NCI-H774 (cell line): ENCODE measurements at places on chromosomes 1 and 21.

GRCh38 chr1:178632653-178633052 lies 92.4 kb upstream of the RALGPS2 start:
- DNase-seq = no peak

DNA sequence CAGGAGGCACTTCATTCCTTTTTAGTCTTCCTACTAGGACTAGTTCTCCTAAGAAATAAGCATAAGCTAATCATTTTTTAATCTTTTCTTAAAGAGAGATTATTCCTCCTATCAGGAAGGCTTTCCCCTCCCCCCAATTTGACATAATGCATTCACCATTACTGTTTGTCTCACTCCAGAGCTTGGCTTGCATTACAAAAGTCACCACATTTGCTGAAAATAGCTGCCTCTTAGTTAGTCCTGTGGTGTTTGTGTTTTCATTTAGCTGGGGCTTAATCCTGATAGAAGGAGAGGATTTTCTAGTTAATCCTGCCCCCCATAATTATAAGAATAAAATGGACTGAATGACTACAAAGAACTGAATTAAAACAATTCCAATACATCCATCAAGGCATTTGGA lies 307.1 kb upstream of the RRP15 start:
- no peak for DNase-seq

- no peak for DNase-seq
Observed at GRCh38 chr1:24108334-24109165, 3.4 kb downstream of the MYOM3 start.

DNA sequence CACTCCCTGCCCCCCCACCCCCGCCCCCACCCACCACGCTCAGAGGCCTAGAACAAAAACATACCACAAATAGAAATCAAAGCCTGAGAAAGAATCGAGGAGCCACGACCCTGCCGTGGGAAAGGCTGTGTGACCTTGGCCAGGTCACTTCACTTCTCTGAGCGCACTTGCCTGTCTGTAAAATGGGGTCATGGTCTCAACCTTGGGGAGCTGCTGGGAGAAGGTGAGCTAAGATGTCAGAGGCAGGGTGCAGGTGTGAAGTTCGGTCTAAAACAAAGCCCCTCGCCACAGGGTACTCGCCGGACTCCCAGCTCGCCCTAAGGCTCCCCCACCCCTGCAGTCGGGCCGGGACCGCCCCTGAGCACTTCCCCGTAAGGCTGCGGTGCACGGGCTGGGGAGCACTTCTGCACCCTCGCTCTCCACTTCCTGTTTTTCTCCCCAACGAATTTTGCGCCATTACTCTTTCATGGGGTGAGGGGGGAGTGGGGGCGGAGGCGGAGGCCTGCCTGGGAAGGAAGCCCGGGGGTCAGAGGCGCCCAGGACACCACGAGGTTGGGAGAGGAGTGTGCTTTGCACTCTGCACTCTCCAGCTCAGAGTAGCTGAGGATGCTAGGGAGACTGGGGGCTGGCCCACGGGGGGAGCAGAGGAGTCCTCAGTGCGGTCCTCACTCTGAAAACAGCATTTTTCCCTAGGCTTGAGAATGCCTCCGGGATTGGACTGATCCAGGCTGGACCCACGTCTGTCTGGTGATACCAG lies 21.9 kb upstream of the PIK3CD start:
- no peak for DNase-seq

GRCh38 chr1:27726173-27727044 lies 648 bp downstream of the FAM76A start:
- peak; percentile 13 for DNase-seq

DNA sequence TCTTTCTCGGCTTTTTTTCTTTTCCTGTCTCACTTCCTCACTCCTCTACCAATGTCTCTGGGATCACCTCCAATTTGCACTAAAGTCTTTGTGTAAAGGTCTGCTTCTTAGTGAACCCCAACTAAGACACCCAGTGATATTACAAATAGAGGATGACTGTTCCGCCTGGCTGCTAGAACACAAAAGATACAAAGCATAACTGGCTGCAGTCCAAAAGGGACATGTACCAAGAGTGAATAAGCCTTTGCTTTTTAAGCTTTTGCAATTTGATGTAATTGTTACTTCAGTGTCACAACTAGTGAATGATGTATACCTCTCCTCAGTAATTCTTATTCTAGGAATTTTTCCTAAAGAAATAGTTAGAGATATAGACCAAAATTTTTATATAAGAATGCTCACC lies 82.8 kb upstream of the BEND5 start:
- DNase-seq = peak; percentile 43

GRCh38 chr1:166170075-166170474 lies 3.3 kb upstream of the FAM78B start:
- DNase-seq = no peak

- DNase-seq = no peak
Observed at GRCh38 chr21:36806103-36806502, 107.2 kb downstream of the SIM2 start.

DNA sequence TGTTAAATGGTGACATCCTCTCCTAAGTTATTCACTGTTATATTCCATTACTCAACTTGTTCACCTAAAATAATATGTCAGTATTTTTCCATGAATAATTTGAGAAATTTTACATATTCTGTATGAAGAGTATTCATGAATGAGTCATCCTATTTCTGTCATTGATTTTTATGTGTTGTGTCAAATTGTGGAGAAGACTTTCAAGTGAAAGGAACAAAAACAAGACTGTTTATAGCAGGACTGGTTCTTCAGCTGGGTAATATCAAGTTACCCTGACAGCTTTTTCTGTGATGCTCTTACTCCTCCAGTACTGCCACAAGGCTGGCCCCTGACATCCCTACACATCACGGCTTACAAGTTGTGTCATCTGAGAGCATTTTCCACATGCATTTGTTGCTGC lies 847.7 kb downstream of the NCAM2 start:
- no peak for DNase-seq

DNA sequence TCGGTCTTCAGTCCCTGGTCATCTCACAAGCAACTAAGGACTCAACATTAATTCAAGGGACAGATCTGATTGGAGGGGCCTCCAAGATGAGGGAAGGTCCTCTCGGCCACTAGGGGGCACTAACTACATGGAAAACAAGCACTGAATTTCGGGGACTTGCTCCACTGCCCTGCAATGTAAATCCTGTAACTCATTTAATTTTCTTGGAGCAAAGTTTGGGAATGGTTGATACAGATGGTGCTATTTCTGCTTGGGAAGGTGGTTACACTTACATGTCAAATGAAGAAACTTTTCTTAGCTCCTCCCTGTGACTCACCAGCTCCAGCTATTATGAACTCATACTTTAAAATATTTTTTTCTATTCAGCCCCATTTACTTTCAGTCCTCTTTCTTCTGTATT lies 97.4 kb upstream of the KCNJ15 start:
- peak; percentile 45 for DNase-seq

DNA sequence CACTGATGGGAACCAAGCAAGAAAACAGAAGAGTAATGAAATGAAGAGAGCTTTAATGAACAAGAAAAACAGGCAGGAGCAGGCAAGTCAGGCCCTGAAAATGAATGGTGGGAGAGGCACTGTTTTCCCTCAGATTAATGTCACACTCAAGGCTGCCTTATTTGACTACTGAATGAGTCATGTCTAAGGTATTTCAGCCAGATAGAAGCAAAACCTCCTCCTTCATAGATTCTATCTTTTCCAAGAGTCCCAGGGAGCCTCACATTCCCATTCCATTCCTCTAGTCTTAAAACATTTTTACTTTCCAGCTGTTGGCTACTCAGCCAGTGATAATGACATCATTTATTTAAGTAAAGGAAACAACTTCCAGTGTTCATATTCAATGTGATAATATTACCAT lies 228.4 kb upstream of the NRIP1 start:
- DNase-seq = no peak

- no peak for DNase-seq
Observed at GRCh38 chr1:7954683-7955082, 6.8 kb upstream of the PARK7 start.

- no peak for DNase-seq
Observed at GRCh38 chr1:92663775-92664174, 121.1 kb downstream of the EVI5 start.
